ENCODE measurements at places on chromosomes 3 and 15.
A peak's percentile ranks its signal among the peaks of the same experiment; 100 is the strongest.

GRCh38 chr3:22685597-22685996, 517.5 kb upstream of the UBE2E2 start:
- DNase-seq, result no peak

DNA sequence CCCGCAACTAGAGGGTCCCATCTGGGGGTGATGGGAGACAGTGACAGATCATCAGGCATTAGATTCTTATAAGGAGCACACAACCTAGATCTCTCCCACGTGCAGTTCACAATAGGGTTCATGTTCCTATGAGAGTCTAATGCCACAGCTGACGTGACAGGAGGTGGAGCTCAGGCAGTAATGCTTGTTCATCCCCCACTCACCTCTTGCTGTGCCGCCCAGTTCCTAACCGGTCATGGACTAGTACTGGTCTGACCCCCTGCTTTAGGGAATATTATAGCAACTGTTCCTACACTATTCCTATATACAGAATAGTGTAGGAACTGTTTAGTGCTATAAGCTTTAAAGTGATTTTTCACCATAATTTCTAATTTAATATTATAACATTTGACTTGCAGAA, 128.1 kb upstream of the AZI2 start:
- no peak for DNase-seq

DNA sequence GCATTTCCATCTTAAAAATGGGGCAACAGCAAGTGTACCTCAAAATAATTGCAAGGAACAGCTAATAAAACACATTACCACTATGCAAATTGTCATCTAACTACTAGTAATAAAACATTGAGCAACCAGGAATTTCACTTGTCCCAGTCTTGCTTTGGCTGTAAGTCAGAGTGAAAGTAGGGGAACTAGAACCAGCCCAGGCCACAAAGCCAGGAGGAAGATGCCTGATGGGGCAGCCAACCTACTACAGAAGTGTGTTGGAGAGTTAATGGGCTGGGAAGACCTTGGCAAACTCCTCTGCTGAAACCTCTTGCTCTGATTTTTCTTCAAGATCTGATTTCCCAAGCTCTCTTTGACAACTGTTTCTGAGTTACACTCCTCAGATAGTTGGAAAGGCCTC, 40.2 kb upstream of the LPP start:
- no peak for DNase-seq

DNA sequence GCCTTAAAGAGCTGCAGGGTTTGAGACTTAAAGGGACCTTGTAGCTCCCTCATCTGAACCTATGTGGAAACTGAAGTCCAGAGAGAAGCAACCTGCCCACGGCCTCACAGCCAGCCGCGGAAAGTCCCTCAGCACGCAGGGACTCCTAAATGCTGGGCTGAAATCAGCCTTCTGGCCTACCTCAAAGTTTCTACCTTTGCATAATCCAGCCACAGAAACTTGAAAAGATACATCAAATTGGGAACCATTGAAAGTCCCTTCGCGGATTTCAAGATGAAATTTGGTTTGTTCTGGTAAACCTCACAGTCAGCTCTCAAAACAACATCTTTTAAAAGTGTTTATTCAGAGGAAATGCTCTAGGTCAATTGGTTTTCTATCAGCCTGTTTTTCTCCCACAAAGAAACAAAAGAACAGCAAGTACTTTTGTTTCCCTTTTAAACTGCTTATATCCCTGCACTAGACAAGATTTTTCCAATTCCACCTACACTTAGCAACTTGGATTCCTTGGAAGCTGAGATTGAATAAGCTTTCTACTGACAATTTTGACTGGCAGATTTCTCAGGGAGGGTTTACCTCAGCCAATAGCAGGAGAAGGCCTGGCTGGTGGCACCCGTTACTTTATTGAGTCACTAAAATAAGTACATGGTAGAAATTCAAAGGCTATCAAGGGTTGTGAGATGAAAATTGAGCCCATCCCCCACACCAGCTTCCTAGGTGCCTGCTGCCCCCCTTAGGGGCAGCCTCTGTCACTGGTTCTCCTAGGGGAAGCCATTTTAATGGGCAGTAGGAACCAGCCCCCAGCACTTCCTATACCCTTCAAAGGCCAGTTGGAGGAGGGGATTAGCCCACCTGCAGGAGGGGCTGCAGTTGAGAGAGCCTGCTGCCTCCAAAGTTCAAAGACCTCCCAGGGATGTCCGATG, 171.2 kb downstream of the ADAMTS17 start:
- no peak for DNase-seq

DNA sequence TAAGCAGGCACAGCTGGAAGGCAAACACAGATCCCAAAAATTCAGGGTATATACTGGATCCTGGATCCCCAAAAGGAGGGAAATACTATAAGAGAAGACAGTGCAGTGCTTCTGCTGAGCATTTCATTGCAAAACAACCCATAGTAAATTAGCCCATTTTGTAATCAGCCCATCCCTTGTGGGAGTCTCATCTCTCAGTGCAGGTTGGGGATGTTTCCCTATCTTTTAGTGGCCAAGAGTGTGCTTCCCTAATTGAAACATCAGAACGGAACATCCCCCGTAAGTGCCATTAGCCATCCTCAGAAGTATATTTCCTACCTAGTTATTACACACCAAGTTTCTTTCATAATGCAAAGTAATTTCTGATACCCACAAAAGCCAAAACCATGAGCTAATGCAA, 11.2 kb upstream of the MTMR14 start:
- no peak for DNase-seq

DNA sequence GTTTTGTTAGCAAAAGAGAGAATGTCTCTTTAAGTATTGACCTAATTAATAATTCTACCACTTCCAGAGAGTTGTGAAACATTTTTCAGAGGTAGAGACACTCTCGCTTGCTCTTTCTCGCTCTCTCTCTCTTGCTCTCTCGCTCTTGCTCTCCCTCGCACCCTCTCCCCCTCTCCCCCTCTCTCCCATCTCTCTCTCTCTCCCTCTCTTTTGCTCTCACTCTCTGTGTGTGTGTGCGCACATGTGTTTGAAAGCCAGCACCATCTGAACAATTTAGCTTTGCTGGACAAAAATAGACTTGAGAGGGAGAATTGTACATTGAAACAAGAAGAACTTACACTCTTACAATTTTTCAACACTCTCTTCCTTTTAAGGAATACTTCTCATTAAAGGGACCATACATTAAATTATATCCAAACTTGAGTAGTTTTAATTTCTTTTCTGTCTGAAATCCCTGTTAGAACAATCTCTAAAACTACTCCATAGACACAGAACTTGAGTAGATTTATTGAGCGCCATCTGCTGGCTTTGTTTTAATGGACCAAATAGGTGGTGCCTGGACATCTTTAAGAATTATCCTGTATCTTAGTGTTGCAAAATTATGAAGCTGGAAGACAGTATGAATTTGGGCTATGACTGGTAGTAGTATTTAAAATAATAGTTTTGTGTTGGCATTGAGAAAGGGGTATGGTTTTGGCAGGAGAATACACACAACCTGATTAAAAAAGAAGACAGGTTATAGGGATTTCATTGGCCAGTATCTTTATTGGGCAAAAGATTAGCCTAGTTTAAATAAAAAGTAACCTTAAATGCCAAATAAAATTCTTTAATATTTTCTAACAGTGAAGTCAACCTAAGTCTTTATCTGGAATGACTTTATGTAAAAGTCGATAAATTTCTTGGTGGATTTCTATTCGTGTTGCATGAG, 124.6 kb downstream of the AKAP13 start:
- peak; percentile 15 for DNase-seq

Data from stimulated activated CD8-positive, alpha-beta memory T cell treated with anti-CD3 and anti-CD28 coated beads, Interleukin-15, amount 100 ng/mL, for 1 hour (primary cell).